Stimulated activated CD4-positive, alpha-beta T cell treated with anti-CD3 and anti-CD28 coated beads, TNF-alpha, amount 100 ng/mL, for 1 hour (primary cell): ENCODE measurements at places on chromosomes 5 and 9.
A peak's percentile ranks its signal among the peaks of the same experiment; 100 is the strongest.

- DNase-seq = no peak
These were observed 1.9 kb upstream of the RUSC2 start for GRCh38 chr9:35488021-35488420.

DNA sequence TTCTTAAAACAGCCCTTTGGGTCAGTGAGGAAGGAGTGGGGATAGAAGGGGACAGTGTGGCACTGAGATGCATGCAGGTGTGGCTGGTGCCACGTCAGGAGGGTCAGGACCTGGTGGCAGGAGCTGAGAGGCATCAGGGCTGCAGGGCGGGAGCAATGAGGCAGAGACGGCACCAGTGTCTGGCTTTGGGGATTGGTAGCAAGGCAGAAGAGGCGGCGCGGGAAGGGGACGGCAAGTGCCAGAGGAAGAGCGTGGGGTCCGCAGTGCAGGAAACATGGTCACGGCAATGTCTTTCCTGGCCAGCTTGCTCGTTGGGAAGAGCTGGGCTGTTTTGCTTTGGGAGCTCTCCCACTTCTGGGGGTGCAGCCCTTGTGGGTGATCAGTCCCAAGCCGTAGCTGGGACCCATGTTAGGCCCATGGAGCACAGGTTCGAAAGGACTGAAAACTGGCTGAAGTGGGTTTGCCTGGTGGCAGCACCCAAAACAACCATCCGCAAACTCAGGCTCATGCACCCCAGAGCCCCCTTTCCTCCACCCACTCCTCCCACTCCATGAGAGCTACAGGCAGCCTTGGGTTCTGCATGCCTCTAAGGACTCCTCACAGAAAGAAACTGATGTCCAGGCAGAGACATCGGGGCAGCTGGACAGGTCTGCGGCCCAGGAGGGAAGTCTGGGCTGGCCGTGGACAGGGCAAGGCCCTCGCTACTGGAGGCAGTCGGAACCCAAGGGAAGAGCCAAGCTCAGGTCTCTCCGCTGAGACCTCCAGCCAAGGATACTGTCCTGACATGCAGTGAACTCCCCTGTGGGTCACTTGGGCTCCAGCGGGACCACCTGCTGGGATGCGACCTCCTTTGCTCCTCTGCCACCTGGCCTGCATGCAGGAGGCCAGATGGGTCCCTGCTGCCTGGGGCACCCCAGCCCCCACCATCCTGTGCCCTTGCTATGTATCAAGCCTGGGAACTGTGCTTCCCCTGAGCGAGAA lies 104.4 kb downstream of the ZNF354C start:
- DNase-seq = no peak

DNA sequence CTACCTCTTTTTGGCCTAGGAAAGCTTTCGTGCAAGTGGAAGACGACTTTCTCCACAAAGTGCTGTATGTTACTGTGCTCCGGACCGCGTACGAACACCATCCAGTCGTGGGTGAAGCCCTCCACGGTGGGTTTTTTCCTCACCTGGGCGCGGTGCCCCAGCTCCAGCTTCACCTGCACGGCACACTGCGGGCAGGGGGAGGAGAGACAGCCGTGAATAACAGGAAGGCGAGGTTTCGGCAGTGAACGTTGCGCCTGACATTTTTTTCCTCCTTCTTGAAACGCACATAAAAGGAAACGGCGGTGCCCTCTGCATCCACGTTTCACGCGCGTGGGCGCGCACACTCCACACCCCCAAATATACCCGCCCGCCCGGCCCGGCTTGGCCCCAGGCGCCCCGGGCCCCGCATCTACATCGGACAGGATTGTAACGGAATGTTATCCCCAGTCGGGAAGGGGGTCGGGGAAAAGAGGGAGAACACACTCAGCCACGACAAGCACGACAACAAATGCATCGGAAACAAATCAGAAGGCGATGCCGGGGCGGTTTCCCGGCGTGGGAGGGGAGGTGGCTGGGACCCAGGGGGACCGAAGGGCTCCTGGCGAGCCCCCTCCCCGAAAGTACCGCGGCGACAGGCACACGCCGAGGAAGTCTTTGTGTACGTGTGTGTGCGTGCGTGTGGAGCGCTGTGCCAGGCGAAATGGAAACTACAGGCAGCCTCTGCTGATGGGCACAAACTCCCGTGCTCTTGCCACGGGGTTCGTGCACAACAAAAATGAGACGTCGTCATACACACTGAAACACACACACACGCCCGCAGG lies 1.4 kb downstream of the MLLT3 start:
- peak; percentile 47 for DNase-seq

DNA sequence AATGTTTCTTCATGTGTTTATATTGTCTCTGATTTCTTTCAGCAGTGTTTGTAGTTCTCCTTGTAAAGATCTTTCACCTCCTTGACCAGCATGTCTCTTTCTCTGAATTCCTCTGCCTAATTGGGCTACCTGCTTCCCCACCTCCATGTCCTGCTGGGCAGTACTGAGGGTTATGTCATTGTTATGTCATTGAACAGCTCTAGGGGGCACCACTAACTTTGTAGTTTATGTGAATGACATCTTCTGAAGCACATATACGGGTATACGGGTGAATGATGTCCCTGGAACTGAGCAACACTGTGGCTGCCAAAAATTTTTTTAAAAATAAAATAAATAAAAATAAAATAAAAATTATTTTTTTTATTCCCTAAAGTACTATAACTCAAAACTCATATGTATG lies 16.9 kb upstream of the SNCAIP start:
- DNase-seq = no peak

DNA sequence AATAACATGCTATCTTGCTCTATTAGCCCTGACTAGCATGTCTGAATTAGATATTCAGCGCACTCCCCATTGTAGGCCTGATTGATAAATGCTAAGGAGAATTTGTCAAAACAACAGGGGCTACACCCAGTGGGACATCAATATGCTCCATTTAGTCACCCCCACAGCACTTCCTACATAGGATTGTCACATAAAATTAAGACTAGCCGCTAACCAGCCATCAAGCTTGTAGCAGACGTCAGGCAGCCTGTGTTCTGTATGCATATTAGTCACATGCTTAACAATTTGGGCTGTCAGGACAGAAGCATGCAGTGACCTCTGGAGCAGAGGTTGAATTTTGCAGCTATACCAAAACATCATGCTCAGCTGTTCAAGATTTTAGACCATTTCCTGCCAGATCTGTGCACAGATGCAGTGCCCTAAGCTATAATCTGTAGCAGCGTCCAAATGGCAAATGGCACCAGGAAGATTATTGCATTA lies 197.4 kb upstream of the ISL1 start:
- no peak for DNase-seq

- DNase-seq = no peak
These were observed 536.6 kb downstream of the PDE4D start for GRCh38 chr5:59356813-59357380.

GRCh38 chr5:161085056-161085455 lies 233.0 kb upstream of the ATP10B start:
- DNase-seq = no peak
